Stimulated activated CD4-positive, alpha-beta T cell treated with anti-CD3 and anti-CD28 coated beads, TNF-alpha, amount 100 ng/mL, for 24 hours (primary cell): ENCODE measurements at places on chromosomes 7 and 10.

GRCh38 chr10:52111101-52111891 is 202.8 kb upstream of the DKK1 start:
- DNase-seq = no peak

- DNase-seq = no peak
Observed at GRCh38 chr10:29917311-29917710, 142.1 kb downstream of the JCAD start.

DNA sequence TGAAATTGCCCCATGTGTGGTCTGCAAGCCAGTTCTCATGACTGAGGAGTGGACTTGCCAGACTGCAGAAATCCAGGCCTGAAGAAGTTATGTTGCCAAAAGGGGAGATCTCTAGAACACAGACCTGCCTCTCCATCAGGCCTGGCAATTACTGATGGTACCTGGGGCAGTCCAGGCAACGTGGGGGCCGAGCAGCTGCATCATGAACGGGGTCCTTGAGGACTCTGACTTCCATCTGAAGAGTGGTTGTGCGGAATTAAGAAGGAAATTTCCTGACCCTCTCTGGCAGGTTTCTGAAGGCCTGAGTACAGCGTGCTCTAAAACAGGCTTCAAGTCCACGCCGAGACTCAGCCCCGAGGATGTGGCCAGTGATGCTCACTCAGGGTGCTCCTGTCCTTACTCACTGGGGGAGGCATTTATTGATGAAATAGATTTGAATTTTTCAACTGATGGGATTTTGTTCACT is 30.4 kb downstream of the RAMP3 start:
- DNase-seq = no peak

GRCh38 chr10:25552283-25552919 is 377.6 kb downstream of the GPR158 start:
- DNase-seq = no peak

GRCh38 chr7:139540203-139540602 is 16.7 kb downstream of the CLEC2L start:
- no peak for DNase-seq

- DNase-seq = no peak
Observed at GRCh38 chr10:31721096-31721495, 207.5 kb downstream of the ARHGAP12 start.

GRCh38 chr10:110170142-110170971 is 37.0 kb upstream of the MXI1 start:
- no peak for DNase-seq

DNA sequence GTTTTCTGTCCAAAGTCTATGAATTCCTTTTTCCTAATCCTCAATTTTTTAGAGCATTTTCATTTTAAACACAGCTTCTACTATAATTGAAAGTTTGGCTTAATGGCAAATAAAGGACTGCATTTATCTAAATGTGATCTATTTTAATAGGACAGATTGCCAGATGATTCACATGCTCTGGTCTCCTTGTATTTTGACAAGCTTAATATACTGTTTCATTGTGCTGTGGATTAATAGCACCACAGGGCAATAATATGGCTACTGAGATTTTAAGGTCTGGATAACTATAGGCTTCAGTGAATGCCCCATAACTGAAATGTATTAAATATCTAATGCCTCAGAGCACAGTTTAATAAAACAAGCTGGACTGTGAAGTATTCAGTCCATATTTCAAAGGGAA is 1362.8 kb downstream of the XPNPEP1 start:
- DNase-seq = no peak

DNA sequence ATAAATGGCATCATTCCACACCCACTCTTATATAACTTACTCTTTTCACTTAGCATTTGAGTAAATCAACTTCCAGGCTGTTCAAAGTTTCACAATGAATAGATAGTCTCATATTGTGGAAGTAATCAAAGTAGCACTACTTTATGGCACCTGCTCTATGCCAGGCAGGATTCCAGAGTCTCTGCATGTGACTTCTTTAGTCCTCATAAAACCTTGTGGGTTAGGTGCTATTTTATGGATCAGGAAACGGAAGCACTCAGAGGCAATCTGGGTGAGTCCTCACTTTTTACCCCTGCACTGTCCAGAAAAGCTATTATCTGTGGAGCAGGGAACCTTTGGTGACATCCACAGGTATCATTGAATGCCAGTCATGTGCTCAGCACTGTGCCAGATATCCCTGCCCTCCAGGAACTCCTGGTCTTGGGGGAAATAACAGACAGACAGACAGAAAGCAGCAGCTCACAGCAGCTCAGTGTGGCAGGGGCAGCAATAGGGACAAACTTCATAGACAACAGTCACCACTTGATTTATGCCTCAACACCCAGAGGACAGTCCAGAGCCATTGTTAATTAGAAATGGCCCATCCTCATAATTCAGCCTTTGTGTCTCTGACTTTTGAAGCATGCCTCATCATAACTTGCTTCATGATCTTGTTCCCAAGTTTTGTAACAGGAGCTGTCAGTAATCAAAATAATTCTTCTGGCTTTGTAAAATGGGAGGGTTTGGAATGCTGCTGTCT is 160.6 kb downstream of the SEC23IP start:
- no peak for DNase-seq

GRCh38 chr7:28591041-28591674 is 178.8 kb downstream of the CREB5 start:
- DNase-seq = no peak

DNA sequence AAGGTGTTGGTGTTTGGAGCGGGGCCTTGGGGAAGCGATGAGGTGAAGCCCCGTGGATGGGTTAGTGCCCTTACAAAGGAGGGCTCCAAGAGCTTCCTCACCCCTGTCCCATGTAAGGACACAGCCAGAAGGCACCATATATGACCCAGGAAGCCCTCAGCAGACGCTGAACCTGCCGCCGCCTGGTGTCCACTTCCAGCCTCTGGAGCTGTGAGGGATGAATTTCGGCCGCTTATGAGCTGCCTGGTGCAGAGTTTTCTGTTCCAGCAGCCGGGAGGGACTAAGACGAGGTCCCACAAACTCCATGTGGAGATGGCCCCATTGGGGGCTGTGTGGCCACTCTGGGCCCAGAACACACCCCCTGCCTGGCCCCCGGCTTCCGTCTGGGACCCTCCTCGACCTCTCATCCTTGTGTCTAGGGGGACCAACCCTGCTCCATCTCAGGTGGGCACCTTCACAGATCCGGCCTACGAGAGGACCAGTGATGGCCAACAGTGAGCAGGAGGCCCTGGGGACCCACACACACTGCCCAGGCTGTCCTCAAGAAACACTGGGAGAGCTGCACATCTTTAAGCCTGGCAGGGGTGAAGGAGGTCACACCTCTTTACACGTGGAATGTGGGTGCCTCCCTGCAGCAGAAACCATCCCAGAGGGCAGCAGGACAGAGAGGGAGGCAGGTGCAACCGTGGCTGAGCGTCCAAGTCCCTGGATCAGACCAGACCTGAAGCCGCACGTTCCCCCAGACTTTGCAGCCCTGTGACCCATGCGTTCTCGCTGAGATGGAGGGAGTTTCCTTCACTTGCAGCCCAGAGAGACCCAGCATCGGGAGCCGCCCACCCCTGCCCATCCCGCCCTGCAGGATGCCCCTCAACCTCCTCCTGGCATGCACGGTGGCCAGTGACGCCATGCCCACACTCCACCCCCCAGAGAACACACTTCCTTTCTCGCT is 96.1 kb downstream of the PDGFA start:
- no peak for DNase-seq

GRCh38 chr10:70493660-70494234 is 15.2 kb downstream of the PALD1 start:
- no peak for DNase-seq

DNA sequence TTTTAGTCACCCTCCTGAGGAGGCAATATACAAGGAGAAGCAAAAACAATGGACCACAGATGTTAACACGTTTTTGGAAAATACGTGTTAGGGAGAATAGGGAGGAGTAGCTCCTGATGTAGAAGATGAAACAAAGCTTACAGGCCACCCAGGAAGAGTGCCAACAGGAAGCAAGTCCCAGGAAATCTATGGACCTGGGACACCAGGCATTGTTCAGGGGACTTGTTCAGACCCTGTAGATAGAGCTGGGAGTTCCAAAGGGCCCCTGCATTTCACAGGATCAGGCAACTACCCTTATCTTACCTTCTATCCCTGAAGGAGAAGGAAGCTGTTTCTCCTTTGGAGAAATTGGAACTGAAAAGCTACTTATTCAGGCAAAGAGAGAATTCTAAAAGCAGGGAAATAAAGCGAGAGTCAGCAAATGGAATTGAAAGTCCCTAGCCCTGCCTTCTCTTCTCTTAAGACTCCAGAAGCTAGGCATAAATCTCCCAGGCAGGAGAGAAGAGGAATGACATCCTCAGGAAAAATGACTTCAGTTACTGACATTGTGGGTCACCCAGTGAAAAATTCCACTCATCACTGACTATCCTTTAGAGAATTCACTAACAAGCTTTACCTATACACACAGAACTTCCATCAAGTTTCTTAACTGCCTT is 77.7 kb upstream of the FAM3C start:
- no peak for DNase-seq

- no peak for DNase-seq
Observed at GRCh38 chr7:108418946-108419345, 37.3 kb downstream of the NRCAM start.

DNA sequence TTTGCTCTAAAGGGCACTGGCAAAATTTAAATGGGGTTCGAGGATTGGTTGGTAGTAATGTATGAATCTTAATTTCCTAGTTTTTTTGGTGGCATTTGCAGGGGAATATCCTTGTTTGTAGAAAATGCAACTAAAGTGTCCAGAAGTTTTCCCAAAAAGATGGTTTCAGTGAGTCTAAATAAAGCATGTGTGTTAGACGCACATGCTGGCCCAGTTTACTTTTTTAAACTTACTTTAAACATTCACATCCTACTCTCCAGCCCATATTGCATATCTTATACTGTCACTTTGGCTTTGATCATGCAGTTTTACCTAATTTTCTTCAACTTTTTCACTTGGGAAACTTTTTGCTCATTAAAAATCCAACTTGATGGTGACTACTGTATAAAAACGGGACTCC is 744.0 kb upstream of the CELF2 start:
- no peak for DNase-seq

DNA sequence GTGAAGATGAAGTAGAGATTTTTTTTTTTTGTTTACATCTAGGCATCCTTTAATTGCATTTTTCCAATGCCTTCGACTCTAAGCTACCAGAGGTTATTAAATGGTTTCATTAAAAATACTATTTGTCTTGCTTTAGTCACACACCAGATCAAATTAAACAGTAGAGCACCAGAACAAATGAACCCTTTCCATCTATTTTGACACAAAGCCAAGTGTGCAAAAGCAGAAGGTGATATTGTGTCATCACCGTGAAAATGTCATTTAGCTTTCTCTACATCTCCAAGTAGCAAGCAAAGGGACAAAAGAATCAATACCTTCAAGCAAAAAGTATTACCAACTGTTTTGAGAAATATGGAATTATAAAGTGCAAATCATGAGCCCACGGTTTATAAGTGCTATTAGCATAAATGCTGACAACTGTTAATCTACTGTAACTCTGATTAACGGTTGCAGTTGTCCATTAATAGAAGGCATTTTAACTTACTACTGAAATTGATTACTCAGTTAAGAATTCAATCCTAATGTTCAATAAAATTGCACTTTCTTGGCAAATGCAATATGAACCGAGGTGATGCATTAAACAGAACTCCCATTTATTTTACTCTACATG is 49.1 kb downstream of the CTBP2 start:
- DNase-seq = no peak

DNA sequence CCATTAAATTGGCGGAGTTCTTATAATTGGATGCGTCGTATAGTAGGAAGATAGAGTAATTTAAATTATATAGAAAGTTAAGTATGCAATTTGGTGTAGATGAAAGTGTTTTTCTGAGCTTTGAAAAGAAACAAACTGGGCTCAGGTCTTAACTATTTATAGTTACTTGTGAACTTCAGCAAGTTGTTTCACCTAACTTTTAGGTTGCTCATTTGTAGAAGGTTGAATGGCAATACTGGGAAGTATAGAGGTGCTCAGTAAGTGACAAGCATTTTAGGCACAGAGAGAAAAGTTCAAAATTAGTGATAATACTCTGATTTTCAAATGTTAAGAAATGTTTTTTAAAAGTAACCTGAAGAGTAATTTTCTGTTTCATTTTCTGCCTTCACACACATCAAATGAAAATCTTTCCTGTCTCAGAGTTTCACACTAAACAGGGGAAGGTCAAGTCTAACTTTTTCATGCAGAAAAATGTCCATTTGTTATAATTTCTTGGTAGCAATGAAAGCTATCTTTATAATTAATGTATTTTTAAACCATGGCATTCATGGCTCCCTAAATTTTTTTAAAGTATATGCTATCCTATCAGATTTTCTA is 146.5 kb downstream of the PHF14 start:
- no peak for DNase-seq

DNA sequence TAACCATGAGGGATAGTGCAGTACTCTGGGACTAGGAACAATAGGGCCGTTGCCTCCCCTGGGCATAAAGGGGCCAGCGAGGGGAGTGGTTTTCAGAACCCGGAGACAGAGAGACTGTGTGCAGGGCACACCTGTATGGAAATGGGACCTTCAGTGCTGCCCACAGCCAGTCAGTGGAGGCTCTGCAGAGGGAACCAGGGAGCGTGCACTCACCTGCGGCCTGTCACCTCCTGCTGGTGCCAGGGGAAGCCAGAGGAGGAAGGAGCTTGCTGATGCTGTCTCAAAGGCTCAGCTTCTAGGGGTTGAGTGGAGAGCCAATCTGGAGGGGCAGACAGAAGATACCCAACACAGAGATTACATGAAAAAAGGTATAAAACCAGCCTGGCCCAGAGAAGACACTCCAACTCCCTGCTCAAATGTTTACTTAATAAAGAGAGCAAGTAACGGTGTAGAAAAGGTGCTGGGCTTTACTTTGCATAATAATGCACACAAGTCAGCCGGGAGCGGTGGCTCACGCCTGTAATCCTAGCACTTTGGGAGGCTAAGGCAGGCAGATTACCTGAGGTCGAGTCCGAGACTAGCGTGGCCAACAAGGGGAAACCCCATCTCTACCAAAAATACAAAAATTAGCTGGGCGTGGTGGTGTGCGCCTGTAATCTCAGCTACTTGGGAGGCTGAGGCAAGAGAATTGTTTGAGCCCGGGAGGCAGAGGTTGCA is 35.5 kb upstream of the WAPL start:
- no peak for DNase-seq

- DNase-seq = no peak
Observed at GRCh38 chr7:30093420-30093952, 41.3 kb upstream of the MTURN start.

DNA sequence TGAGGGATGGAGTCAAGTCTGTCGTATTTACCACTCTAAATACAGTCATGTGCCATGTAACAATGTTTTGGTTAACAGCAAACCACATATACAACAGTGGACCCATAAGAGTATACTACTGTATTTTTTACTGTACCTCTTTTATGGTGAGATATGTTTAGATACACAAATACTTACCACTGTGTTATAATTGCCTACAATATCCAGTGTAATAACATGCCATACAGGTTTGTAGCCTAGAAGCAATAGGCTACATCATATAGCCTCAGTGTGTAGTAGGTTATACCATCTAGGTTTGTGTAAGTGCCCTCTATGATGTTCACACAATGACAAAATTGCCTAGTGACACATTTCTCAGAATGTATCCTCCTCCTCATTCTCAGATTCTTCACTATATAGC is 110.4 kb downstream of the FAM107B start:
- DNase-seq = no peak

GRCh38 chr7:22676385-22676784 is 50.6 kb upstream of the IL6 start:
- no peak for DNase-seq

- DNase-seq = no peak
Observed at GRCh38 chr10:97407211-97407951, 6.2 kb upstream of the RRP12 start.
